ENCODE measurements at places on chromosomes 7 and 10.

- DNase-seq, result no peak
These were observed 135.1 kb downstream of the NPY start for GRCh38 chr7:24419077-24419476.

DNA sequence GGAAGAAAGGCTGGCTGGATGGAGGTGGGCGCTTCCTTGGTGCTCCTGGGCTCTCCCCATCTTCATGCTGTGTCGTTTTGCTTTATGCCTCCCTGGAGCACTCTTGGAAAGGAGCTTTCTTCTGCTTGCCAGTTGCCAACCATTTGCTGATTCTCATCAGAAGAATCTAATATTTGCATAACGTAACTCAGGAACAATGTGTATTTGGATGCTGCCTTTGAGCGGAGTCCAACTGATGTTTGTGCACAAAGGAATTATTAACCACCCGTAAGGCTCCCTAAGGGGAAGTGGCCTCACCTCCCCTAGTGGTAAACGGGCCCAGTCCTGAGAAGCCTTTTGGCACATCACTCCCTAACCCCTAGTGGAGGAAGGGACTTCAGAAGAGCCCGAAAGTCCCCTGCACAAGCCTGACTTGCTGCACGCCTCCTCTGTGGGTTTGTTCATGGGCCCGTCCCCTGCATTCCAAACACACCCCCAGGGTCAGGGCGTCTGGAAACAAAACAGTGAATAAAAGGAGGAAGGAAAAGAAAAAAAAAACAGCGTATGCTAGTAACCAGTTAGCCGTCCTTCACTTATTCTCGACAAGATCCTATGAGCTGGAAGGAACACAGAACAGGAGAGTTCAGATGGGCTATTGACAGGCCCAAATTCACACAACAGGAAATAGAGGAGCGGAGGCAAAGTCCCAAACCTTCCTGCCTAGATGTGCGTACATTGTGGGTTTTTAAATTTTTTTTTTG is 602.2 kb downstream of the LRMDA start:
- peak; percentile 73 for DNase-seq

DNA sequence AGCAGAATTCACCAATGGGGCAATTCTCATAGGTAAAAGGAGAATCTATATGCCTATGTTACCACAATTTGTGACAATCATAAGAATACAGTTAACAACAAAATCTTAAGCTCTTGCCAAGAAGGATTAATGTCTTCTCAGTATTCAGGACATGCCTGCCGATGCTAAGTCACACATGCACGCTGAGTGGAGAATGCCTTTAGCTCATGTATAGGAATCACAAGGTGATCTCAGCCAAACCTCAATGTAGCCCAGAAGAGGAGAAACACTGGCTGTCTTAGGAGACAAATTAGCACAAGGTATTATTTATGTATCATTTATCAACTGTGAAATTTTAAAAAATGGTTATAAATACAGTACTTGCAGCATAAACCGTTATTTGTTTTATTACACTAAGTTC is 2.7 kb downstream of the HTR7 start:
- no peak for DNase-seq

DNA sequence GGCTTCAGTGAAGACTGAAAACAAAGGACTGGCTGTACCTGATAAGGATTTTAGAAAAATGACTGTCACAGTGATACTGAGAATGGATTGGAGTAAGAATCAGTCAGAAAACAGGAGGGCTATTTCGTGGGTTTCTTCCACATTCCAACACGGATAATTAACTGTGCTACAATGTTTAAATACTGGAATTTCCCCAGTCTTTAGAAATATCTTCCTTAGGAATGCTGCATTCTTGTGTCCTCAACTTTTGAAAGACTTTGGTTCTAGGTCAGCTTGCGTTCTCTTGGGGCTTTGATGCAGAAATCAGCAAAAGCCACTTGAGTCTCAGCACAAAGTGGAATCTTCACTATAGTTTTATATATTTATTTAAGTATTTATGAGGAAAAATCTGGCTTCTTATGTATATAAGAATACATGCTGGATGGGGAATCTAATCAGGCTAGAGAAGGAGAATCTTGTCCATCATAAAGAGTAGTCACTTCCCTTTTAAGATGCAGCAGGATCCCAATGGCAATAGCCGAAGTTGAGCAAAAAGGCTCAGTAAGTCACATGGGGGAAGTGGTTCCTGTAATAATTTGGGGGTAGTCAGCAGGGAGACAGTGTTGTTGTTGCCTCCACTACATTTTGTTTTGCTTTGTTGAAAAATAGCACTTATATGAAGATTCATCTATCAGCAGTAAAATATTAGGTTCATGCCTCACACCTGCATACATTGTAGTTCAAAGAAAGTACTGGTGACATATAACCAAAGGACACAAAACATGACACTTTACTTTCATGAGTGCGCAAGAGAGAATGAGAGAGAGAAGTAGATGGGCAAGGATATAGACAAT is 86.0 kb downstream of the CH25H start:
- no peak for DNase-seq

- no peak for DNase-seq
These were observed 416.4 kb downstream of the GFRA1 start for GRCh38 chr10:115856580-115856979.

GRCh38 chr7:26609532-26609931 is 254.9 kb downstream of the SKAP2 start:
- no peak for DNase-seq

DNA sequence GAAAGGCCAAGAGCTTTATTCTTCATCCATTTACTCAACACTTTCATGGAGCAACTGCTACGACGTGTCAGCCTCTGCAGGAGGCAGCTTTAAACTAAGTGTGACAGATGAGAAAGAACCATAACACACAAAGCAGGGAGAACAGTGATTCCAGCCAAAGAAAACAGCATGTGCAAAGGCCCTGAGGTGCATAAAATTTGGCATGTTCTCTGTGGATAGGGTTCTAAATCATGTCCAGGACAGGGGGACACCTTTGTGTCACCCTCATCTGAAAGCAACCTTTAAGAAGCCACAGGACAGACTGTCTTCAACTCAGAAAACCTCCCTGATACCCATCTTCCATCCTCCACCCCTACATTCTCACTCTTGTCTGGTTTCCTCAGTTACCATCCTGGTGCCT is 116.6 kb downstream of the KCNMA1 start:
- no peak for DNase-seq

- DNase-seq, result no peak
These were observed 1116.9 kb upstream of the CELF2 start for GRCh38 chr10:9900751-9901150.

DNA sequence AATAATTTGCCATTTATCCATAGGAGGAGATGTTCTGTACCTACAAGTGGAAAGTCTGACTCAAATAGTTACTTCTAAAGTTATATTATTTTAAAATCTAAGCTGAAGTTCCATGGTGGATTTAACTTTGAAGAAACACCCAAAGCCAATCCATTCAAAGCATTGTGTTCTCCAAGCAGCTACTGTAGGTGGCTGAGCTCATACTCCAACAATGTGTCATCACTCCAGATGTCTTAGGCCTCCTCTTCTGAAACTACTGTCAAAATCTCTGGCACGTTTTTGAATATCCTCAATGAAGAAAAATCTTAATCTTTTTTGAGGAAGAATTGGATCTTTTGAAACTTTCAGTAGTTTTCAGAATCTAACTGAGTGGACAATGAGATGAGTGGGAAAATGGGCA is 169.1 kb downstream of the PTEN start:
- peak; percentile 63 for DNase-seq
